ENCODE measurements at places on chromosomes 6 and 20.

- DNase-seq: peak; percentile 67
These were observed 19.8 kb upstream of the TREM1 start for GRCh38 chr6:41306187-41306854.

DNA sequence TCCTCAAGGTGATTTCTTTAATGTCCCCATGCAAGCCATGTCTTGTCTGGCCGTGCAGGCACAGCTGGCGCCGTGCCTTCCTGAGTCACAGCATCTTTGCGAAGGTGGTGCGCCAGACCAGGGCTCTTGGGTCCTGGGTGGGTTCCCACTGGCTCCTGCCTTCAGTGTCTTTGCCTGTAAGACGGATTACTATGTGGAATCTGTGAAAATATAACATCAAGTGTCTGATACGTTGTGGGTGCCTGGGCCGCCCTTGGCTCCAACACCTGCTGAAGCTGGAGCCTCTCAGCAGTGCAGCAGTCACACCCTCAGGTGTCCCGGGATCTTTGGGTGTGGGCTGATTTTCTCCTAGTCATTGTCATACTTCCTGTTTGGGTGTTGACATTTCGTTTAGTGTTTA is 3.2 kb downstream of the OSBPL2 start:
- no peak for DNase-seq

GRCh38 chr6:125930765-125931418 is 25.7 kb upstream of the HINT3 start:
- DNase-seq: no peak

DNA sequence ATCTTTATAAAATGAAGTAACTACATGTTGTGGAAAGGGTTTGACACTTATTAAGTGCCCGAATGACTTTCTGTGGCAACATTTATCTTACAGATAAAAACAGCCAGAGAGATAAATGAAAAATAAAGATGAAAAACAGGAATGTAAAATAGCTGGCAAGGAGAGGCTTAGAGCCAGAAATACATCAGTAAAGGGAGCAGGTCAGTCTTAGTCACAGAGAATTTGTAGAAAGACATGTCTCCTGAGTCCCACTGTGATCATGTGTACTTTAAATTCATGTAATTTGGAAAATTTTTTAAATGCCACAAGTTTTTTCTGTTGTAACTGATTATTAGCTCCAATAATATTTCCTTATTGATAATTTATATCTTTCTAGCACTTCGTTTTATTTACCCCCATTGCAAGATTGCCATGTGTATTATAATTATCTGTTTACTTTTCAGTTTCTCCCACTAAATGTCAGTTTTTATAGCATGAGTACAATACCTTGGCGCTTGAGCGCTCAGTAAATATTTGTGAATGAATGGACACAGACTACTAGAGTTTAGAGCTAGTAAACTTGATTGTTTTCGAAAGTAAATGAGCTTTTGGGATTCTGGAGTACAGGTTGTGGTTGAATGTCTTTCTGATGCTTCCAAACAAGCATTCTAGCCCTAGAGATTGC is 15.2 kb downstream of the TAB2 start:
- DNase-seq: peak; percentile 73

GRCh38 chr6:42512579-42512978 is 51.2 kb upstream of the UBR2 start:
- no peak for DNase-seq

DNA sequence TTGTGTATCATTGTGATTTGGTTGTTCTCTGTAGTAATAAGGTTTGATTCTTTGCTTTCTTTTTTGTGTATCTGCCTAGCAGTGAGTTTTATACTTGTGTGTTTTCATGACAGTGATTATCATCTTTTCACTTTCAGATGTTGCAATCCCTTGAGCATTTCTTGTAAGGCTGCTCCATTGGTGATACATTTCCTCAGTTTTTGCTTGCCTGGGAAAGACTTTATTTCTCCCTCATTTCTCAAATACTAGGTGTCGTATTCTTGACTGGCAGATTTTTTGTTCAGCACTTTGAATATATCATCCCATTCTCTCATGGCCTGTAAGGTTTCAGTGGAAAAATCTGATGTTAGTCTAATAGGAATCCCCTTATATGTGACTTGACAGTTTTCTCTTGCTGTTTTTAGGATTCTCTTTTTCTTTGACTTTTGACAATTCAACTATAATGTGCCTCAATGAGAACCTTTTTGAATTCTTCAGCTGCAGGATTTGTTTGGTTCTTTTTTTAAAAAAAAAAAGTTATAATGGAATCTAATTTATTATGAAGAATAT is 31.1 kb upstream of the NUP153 start:
- DNase-seq: no peak

- no peak for DNase-seq
These were observed 114.8 kb downstream of the PKHD1 start for GRCh38 chr6:51972659-51973058.

DNA sequence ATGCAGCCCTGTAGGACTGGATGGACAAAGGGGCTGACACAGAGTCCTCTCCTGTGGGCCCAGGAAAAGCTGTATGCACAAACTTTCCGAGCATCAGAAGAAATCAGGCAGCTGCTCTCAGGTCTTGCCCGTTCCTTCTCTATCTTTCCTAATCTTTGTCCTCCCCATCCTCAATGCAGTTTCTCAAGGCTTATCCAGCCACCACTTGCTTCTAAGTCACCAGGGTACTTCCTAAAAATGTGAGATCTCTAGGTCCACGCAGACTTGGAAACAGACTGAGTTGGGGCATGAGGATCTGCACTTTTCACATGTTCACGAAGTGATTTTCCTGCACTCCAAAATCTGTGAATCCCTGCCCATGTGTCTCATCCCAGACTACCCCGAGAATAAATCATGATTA is 394.5 kb upstream of the SLC35B3 start:
- no peak for DNase-seq

Data from NCI-H774 (cell line).